ENCODE measurements at places on chromosomes 16 and 17.

- no peak for DNase-seq
Observed at GRCh38 chr17:17141279-17141678, 64.9 kb downstream of the PLD6 start.

DNA sequence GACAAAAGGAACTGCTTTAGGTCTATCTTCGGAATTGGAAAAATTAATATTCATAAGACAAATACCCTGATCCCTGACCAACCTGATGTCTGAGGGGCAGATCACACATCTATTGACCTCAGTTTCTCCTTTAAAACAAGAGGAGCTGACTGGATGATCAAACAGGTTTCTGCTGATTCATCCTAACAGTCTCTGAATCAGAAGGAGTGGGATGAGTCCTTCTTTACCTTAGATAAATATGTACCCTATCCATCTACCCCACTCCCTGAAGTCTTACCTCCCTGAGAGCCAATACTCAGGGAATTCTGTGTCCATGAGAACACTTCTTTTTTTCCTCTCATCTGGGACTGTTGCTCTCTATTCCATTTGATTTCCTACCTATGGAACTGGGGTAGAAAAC is 80.3 kb upstream of the CRHR1 start:
- DNase-seq: no peak

DNA sequence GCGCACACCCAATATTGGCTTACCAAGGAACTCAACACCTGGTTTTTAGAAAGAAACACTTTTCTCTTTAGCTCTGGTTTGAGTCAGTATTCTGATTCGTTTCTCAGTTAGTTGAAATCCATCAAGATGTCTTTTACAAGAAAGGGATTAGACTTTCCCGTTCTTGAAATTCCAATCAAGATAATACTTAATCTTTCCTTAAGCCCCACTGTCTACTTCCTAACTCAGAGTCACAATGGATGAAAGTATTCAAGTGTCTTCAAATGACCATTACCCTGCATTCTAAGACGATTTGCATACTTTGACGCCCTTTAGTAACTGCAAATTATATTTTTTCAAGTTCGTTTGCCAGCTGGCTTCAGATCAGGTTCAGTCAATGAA is 189.8 kb downstream of the USP22 start:
- no peak for DNase-seq

DNA sequence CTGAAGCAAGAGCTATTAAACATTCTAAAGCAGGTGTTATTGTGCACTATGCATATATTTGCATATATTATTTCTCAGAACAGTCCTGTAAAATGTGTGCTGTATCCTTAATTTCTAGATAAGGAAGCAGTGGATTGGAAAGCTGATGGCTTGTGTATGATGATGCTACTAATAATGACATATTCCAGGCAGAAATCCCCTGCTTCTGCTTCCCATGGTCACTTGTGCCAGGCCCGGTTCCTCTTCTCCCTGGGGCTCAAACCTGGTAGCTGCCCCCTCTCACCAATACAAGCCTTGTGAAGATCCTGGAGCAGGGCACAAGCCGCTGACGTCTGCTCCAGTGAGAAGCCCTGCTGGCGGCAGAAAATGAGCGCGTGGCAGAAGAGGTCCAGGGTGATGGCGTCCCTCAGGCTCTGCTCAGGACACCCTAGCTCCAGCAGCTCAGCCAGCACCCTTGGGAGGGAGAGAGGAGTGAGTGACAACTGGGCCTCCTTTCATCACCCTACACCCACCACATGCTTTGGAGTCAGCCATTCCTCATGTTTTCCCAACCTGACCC is 1.8 kb downstream of the CFAP119 start:
- DNase-seq: no peak

DNA sequence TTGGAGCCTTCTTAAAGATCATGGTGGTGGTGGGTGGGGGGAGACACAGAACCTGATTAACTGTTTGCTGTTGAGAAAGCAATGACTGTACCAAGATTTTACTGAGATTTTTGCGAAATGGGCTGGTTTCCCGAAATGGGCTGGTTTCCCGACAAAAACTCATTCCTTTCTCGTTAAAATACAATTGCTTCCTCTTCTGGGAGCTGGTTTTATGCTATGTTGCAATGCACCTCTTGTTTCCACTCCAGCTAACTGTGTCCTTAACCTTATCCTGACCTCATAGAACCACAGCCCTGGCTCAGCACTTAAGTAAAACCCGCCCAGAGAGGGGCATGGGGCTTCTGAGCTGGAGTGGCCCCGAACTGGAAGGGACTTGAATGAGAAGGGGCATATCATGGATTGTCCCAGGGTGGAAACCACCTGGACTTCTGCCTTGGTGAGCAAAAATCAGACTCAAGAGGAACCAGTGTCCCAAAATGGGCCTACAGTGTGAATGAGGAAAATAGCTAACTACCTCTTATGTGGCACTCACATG is 20.9 kb downstream of the FAM20A start:
- no peak for DNase-seq

DNA sequence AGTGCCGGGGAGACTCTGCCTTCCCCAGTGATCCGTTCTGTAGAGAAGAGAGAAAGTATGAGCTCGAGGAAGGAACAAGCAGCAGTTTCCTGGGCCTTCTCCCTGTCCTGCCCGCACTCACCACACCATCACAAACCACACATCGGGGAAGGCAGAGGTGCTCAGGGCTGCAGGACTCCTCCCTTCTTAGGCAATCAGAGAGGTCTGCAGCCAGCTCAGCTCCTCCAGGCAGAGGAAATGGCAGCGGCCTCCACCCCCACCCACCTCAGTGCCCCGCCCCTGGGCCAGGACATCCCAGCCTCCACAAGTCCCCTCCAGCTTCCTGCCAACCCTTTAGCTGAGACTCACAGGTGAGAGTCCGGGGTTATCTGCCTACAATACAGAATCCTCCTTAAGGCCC is 2.0 kb downstream of the ZNF319 start:
- DNase-seq: peak; percentile 54

GRCh38 chr17:67390646-67391361 is 13.7 kb downstream of the PITPNC1 start:
- peak; percentile 54 for DNase-seq

Measured in effector memory CD8-positive, alpha-beta T cell (primary cell).